Bronchial epithelial cell (primary cell): ENCODE measurements at places on chromosomes 13 and 19.
A peak's percentile ranks its signal among the peaks of the same experiment; 100 is the strongest.

- no peak for DNase-seq
These were observed 16.1 kb upstream of the SLC46A3 start for GRCh38 chr13:28734906-28735305.

GRCh38 chr13:98999639-98999952, 21.7 kb upstream of the DOCK9 start:
- no peak for DNase-seq

GRCh38 chr19:17950310-17951156, 16.4 kb upstream of the KCNN1 start:
- no peak for DNase-seq

DNA sequence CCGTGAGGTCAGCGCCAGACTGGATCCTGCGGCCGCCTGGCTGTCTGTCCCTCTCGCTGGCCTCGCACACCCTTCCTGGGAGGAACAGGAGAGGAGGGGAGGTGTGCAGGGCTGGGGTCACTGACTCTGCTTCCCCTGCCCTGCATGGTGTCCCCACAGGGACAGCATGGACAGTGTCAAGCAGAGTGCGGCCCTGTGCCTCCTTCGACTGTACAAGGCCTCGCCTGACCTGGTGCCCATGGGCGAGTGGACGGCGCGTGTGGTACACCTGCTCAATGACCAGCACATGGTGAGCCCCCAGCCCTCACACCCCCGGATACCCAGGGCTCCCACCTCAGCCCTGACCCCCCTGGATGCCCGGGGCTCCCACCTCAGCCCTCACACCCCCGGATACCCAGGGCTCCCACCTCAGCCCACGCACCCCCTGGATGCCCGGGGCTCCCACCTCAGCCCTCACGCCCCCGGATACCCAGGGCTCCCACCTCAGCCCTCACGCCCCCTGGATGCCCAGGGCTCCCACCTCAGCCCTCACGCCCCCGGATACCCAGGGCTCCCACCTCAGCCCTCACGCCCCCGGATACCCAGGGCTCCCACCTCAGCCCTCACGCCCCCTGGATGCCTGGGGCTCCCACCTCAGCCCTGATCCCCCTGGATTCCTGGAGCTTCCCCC, 21.2 kb downstream of the FUZ start:
- DNase-seq: no peak

- no peak for DNase-seq
These were observed 529 bp downstream of the ZNF836 start for GRCh38 chr19:52170863-52171320.

- DNase-seq: peak; percentile 21
These were observed 108.7 kb downstream of the TEX29 start for GRCh38 chr13:111429064-111429558.

GRCh38 chr13:64817691-64818090, 2412.4 kb downstream of the PCDH9 start:
- DNase-seq: peak; percentile 4

DNA sequence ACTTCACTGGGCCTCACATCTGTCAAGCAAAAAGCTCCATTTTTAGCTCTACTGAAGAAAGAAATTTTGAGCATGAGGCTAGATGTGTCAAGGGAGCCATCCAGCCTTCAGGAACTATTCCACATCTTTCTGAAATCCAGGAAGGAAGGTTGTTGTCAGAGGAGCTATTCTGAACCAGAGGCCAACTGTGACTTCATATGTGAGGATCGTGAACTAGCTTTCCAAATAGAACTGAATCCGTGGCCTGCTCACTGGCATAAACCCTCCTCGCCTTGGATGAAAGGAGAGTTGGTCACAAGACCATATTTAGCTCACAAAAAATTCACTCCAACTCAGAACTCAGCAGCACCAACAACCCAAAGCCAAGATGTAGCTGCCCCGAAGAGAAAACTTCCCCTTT, 195.8 kb downstream of the FOXO1 start:
- DNase-seq: no peak

DNA sequence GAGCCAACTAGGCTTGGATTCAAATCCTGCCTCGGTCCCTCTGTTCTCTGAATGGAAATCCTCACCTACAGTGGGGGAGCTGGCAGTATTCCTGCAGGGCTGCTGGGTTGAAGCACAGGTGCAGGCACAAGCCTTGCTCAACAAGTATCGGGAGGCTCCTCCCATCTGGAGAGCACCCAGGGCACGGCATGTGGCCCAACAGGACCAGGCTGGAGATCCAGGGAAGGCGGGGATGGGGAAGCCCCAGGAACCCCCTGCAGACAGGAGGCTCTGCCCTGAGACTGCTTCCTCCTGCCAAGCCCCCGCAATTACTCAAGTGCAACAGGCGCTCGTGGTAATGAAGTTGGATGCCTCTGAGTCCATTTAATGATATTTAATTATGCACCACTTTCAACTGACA, 128.0 kb upstream of the VSTM2B start:
- no peak for DNase-seq

DNA sequence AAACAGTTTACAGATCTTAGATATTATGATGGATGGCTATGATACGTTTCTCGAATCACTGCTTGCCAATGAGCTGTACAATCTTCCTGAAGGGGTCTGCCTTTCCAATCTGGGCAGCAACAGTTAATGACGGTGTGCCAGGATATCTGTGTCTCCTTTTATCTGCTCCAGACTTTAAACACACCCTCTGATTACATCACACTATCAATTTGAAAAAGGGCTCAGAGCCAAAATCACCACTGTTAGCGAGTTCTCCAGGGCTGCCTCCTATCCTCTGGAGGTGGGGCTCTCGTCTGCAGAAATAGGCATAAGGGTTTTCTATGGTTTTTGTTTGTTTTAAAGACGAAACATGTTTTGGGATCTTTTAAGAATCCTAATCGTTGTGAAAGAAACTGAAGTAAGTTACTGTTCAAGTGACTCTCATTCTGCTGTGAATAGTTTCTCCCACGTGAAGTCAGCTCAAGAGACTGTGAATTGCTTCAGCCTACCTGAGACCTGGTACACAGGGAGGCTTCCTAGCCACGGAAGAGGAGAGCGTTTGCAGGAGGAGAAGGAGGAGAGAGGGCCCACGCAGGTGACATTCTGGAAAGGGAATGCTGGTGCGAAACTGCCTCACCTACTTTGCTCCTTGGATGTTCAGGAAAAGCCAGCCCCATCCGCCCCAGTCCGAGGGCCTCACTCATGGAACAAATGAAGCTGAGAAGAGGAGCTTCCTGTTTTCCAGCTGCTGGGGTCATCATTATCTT, 15.2 kb upstream of the GJA3 start:
- no peak for DNase-seq

- no peak for DNase-seq
These were observed 19.9 kb upstream of the LGALS13 start for GRCh38 chr19:39582442-39582841.

DNA sequence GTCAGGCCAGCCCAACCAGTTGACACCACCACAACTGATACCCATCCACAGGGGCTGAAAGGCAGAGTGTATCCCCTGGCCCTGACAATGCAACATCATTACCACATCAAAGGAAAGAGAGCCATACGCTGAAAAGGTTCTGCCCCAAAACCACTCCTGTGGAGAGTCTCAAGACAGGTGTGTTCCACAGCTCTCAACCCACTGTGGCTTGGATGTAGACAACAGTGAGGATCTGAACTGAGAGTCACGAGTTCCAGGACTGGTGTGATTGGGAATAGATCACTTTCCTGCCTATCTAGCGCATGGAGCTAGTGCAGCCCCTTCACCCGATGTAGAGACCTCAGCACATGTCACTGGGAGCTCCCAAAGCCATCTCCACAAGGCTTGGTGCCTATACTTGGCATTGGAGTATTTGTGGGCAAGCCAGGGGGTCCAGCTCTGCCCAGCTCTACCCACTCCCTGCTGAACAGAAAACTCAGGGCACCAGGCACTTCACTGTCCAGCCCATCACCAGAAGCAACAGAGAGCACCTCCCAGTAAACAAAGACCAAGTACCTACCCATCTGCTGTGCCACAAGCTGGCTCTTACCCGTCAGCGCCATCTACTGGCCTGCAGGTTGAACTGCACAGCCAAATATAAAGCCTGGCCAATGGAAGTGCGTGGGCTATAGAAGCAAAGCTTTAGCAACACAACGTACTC, 579.5 kb downstream of the UQCRFS1 start:
- DNase-seq: peak; percentile 3

DNA sequence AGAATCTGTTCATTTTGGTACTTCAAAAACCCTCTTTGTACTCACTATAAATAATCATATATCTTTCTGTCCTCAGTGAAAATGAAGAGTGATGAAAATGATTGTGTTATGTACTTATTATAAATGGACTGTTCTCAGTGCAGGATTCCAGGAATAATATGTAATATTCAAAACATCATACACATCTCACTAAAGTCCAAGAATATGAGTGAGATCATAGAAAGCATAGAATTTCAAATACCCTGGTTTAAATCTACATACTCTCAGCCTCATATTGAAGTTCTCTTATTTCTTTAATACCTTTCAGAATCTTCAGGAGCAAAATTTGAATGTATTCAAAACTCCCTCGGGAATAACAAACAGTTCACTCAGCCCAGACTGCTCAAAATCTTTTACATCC, 868.0 kb downstream of the SLITRK6 start:
- no peak for DNase-seq

- peak; percentile 98 for DNase-seq
These were observed 405.0 kb downstream of the COG6 start for GRCh38 chr13:40060296-40061007.

DNA sequence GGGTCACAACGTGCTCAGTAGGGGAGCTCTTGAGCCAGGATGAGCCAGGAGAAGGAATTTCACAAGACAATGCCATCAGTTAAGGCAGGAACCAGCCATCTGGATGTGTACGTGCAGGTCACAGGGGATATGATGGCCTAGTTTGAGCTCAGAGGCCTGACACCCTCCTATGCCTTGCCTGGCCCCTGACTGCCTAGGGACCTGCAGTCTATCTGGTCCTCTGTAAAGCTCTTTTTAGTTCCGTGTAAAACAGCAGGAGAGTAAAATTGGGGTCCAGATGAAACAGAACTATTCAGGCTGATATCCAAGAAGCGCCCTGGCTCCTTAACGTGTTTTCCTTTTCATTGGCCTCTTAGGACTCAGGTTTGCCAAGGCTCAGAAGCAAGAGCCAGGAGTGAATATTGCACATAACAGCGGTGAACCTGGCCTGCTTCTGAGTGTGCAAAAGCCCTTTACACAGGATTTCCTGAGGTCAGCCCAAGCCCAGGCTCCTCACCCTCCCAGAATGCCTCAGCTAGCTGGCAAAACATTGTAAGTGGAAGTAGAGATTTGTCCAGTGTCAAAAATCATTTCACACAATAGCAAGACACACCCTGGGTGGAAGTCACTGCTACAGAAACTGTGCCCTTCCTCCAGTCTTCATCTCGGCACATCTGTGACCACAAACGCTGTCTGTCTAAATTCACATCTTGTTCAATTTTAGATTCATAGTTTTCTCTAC, 777.2 kb downstream of the UQCRFS1 start:
- no peak for DNase-seq

GRCh38 chr13:37306778-37307544, 201.5 kb upstream of the CSNK1A1L start:
- DNase-seq: peak; percentile 98

GRCh38 chr19:57465680-57466381, 8.9 kb upstream of the VN1R1 start:
- DNase-seq: peak; percentile 45

- DNase-seq: no peak
These were observed 3.8 kb downstream of the SLC8A2 start for GRCh38 chr19:47467914-47468313.

DNA sequence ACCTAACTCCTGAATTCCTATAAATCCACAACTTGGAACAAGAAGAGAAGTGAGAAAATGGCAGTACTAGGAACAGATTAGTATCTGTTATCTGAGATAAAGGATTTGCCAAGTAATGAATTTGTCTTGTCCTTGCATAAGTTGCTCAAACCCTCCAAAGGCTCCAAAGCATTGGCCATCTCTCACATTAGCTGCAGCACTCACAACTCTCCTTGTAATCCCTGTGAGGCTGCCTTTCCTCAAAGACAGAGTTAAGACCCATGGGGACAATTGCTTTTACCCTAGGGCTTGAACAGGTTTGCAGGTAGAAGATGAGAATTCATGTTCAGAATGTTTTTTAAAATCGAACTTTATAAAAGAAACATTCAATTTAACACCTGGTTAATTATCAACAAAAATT, 1702.2 kb downstream of the EFNB2 start:
- no peak for DNase-seq

DNA sequence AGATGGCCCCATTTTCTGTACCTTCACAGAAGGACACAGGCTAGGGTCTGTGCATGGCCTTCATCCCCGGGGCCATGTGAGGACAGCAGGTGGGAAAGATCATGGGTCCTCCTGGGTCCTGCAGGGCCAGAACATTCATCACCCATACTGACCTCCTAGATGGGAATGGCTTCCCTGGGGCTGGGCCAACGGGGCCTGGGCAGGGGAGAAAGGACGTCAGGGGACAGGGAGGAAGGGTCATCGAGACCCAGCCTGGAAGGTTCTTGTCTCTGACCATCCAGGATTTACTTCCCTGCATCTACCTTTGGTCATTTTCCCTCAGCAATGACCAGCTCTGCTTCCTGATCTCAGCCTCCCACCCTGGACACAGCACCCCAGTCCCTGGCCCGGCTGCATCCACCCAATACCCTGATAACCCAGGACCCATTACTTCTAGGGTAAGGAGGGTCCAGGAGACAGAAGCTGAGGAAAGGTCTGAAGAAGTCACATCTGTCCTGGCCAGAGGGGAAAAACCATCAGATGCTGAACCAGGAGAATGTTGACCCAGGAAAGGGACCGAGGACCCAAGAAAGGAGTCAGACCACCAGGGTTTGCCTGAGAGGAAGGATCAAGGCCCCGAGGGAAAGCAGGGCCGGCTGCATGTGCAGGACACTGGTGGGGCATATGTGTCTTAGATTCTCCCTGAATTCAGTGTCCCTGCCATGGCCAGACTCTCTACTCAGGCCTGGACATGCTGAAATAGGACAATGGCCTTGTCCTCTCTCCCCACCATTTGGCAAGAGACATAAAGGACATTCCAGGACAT, 7.0 kb upstream of the CEACAM7 start:
- no peak for DNase-seq

DNA sequence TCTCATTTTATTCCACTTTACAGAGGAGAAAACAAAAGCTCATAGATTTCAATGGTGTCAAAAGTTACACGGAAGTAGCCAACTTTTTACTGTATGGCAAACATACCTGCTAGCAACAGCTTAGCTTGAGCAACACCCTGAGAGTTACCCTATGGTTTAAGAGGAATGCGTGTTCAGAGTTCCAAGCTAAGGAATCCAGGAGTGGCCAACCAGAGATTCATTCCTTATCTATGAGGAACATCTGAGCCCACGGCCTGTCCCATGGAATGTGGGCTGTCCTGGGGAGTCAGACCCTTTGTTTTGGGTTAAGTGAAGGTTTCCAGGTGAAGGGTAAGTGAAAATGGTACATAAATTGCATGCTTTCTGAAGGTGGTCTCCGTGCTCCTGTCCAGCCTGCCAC, 67.5 kb downstream of the STARD13 start:
- peak; percentile 86 for DNase-seq

GRCh38 chr19:35959040-35959967, 23.1 kb downstream of the LRFN3 start:
- no peak for DNase-seq

GRCh38 chr13:63409791-63410351, 1994.2 kb upstream of the PCDH20 start:
- no peak for DNase-seq

GRCh38 chr19:29831041-29831548, 19.3 kb downstream of the CCNE1 start:
- peak; percentile 75 for DNase-seq
